DMS 273 treated with DMSO at 0.1 percent for 48 hours (cell line): ENCODE measurements at places on chromosomes 7 and 10.

- DNase-seq = no peak
Observed at GRCh38 chr10:30825022-30825421, 195.5 kb upstream of the LYZL2 start.

GRCh38 chr7:6545398-6546126, 5.7 kb downstream of the GRID2IP start:
- DNase-seq = no peak

GRCh38 chr10:117442944-117443685, 67.9 kb upstream of the PDZD8 start:
- DNase-seq = peak; percentile 42

DNA sequence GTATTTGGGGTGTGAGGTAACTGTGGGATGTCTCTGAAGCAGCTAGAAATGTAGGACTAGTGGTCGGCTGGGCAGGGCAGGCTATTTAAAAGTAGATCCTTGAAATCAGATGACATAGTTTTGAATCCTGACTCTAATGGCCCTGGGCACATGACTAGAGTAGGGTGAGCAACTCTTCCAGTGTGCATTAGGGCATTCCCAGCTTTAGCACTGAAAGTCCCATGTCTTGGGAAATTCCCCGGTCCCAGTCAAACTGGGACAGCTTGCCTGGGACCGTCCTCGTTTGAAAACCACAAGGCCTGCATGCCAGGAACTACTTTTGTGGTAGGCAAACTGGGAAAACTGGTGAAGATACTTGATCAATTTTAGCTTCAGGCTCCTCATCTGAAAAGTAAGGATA, 255.3 kb downstream of the PTEN start:
- no peak for DNase-seq

DNA sequence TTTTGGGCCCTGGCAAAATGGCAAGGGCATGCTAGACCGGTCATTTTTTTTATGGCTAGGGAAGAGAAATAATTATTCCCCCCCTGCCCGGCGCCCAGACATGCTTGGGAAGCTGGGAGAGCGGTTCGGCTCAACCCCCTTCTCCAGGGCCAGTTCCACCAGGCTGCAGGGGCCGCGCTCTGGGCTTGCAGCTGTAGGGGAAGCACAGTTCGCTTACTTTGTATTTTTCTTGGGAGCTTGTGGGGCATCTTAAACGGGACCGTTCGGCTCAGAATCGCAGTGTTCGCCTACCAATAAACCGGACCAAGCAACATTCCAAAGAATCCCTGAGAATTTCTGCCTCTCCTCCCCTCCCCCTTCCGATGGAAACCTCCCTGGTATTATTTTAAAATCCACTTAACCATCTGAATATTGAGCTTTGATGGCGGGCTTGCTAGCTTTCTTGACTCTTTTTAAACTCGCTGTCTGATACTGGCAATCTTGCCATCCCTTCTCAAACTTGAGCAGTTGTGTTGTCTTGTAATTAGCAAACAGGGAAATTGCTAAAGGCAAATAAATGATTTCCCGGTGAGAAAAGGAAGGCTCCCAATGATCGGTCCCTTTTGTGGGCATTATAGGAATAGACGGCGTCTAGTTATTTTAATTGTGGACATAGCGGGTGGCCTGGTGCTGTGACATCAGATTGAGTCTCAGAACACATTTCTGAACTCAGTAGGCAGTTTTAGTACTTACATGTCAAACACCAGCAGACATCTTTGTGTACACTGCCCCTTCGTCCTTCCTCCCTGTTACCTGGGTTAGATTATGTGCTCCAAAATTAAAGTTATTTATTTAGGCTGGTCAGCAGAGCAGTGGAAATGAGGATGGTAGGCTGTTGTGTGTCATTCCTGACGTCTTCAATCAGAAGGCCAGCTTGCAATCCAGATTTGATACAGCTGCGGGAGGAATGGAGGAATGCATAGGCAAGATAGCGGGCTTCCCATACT, 3.4 kb downstream of the TCF7L2 start:
- DNase-seq = no peak

GRCh38 chr10:22609251-22609650, 105.1 kb downstream of the PIP4K2A start:
- peak; percentile 47 for DNase-seq

GRCh38 chr7:35246819-35247218, 7.1 kb downstream of the TBX20 start:
- no peak for DNase-seq

DNA sequence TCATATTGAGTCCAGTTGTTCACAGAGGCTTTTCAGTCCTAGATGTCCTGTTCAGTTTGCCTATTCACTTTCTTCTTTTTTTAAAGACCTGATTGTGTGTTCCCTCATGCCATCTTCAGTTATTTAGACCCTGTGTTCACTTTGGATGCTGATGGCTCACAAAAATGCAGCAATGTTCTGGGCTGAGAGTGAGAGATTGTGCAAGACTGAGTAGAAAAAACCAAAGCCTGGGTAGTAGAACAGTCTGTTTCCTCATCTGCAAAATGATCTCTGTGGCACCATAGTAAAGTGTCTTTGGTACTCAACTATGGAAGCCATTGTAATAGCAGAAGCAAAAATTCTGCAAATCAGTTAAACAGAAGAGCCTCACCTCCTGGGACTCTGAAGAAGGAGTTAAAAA, 43.2 kb downstream of the AKR1B1 start:
- no peak for DNase-seq

DNA sequence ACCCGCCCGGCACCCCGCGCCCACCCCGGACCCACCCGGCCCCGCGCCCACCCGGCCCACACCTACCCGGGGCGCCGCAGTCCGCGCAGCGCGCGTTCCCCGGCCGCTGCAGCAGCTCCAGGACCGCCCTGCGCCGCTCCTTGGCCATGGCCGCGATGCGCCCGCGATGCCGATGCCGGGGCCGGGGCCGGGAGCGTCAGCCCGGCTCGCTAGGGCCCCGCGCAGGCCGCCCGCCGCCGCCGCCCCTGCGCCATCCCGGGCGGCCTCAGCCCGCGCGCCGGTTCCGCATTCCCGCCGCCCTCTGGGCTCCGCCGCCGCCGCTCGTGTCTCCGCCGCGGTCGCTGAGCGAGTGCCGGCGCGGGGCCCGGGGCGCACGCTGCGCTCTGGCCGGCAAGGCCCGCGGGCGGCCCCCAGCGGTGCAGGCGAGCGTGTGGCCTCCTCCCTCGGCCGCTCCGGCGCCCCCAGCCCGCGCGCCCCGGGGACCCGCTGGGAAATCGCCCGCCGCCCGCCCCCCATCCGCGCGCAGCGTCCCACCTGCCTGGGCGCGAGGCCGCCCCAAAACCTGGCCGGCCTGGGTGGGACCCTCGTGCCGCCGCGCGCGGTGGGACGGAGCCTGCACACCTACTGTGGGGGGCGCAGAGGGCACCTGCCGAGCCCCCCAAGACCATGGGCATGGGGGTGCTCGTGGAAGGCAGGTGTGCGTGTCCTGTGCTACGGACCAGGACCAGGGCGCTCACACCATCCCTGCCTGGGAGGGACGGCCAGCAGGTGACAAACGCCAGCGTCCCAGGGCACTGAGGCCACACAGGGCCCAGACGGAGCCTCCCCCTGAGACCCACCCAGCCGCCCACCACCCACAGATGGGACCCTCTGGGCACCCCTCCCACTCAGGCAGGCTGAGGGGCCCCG, at the start of gene ADAP1:
TSS of gene ADAP1 (minus strand) at position 351 of the 909 bp plus-strand sequence. CDS start at position 148, 203 bp downstream.
- DNase-seq = no peak

- DNase-seq = no peak
Observed at GRCh38 chr7:155373359-155374273, 75.9 kb downstream of the INSIG1 start.

DNA sequence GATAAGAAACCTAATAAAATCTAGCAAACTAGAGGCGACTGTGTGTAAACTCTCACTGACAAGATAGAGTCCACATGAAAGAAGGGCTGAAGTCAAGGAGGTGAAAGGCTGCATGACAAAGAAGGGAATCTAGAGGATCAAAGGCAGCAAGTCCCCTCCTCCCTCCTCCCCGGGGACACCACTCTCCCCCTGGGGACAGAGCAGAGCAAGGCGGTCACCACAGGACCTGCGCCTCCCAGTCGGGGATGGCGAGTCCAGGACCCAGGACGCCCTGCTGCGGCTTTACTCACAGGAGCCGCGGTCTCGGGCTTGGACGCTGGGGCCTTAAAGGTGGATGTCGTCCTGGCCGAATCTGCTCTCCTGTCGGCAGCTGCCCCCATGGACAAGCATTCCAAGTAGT, 22.4 kb downstream of the BRI3 start:
- no peak for DNase-seq

DNA sequence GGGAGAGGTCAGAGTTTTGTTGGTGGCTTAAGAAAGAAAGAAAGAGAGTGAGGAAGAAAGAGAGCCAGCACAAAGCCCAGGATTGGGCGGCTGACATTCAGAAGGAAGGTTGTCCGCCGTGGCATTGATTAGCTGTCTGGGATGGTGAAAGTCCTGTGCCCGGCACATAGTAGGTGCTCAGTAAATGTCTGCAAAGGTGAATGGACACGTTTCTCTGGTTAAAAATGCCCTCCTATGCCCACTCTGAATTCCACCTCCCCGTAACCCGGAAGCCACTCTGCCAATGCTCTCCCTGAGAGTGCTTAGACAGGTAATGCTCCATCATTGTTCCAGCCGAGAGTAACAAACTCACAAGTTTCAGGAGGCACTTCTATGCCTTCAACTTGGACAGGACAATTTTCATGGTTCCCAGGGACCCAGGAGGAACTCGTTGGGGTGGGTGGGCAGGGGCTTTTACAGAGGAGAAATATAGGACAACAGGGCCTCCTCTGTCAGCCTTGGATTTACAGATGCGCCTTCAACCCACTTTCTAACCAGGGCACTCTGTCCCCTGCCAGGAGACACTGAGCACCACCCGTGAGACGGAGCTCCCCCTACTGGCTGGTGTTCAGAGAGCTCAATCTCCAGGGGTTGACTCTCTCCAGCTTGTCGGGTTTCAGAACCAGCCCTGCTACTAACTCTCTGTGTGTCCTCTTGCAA, 411.5 kb upstream of the ZMIZ1 start:
- peak; percentile 15 for DNase-seq

GRCh38 chr7:11427686-11428273, 404.2 kb downstream of the THSD7A start:
- DNase-seq = peak; percentile 43

GRCh38 chr10:104563548-104563947, 77.5 kb upstream of the SORCS3 start:
- DNase-seq = no peak

DNA sequence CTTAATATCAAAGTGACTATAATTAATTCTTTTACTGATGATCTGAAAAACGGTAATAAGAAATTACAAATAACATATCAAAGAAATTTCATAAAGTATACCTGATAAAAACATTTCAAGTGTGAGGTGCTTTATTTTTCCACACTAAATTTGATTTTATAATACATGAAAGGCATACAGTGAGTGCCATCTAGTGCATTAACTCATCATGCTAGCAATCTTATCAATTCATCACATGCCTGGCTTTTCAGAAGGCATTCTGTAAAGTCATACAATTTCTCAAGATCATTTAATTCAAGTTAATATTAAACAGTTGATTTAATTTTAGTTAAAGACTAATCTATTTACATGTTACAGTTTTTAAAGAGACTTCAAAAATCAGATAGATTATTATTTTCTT, 1020.9 kb downstream of the GATA3 start:
- DNase-seq = no peak

DNA sequence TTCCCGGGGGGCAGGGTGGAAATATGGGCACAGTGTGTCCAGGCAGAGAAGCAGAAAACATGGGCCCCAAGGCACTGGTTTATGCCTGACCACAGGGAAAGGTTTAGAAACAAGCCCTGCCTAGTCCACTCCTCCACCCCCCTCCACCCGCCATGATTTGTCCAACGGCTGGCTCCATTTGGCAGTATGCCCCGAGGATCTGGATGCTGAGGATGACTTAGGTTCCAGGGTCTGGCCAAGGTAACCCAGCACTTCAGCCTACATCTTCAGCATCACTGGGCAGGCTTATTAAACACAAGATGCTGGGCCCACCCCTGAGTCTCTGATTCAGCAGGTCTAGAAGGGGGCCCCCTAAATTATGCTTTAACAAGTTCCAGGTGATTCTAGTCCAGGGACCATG, 121.9 kb downstream of the RALA start:
- no peak for DNase-seq

GRCh38 chr10:504121-504611, 185.3 kb downstream of the DIP2C start:
- DNase-seq = no peak

GRCh38 chr7:134483296-134483695, 24.4 kb upstream of the AKR1B1 start:
- DNase-seq = no peak

DNA sequence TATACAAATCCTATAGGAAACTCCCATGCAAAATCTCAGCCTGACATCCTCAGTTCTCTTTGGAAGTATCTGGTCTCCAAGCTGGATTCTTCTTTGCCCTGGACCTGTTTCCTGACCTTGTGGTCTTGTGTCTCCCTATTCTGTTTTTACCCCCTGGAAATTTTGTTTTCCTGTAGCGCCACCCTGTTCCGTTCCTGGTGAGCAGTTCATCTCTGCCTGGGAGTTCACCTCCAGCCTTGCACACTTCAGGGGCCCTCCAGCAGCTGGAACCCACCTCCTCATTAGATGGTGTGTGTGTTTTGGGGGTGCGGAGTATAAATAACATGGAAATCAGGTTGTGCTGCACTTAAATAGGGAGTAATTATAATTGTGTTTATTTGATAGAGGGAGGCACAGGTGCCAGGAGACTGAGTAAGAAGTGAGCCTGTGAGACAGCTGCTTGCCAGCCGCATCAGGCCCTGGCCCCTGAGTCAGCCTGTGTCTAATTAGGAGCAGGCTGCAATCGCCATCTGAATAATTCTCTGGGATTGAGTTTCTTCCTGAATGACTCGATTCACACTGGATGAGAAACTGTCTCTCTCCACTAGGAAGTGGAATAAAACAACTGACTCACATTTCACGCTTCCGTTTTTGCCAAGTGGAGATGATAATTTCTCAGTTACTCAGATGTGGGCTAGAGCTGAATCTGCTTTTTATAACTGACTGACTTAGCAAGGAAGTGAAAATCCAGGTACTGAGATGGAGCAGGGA, 69.4 kb upstream of the HECTD2 start:
- peak; percentile 31 for DNase-seq

GRCh38 chr10:69254877-69255276, 23.4 kb upstream of the HK1 start:
- DNase-seq = no peak

DNA sequence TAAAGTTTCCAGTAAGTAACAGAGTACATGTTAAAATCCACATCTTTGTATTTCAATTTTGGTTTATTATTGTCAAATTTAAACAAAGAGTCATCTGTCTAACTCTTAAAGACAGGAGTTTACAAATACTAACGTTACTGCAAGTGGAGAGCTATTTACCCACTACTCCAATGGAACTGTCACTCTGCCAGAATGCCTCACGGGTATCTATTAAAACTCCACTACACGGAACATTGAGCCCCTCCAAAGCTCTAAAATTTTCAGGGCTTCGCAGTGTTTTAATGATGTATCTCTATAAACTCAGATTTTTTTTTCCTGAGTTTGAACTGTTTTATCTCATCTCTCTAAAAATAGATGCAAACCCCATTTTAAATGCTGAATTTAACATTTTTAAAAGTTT, 388.7 kb upstream of the SEMA3A start:
- no peak for DNase-seq

DNA sequence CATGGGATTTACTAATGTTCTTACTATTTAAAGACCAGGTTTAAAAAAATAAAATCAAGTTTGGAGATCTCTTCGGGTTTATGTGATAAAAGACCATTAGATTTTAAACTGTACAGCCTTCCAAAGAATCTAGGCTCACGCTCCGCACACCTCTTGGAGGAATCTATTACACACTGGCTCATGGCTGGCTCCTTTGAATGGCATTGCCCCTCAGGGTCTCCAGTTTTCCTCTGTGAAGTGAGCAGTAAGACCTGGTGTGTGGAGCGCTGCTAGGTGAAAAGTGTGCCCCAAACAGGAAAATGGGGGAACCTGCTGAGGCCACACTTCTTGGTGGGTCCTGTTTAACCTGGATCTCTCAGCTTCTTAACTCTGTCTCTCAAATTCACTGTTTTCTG, 142.3 kb downstream of the KAT6B start:
- DNase-seq = no peak
